RKO (cell line): ENCODE measurements at places on chromosomes 6 and 20.

GRCh38 chr6:128499079-128499731 is 21.2 kb downstream of the PTPRK start:
- no peak for DNase-seq

DNA sequence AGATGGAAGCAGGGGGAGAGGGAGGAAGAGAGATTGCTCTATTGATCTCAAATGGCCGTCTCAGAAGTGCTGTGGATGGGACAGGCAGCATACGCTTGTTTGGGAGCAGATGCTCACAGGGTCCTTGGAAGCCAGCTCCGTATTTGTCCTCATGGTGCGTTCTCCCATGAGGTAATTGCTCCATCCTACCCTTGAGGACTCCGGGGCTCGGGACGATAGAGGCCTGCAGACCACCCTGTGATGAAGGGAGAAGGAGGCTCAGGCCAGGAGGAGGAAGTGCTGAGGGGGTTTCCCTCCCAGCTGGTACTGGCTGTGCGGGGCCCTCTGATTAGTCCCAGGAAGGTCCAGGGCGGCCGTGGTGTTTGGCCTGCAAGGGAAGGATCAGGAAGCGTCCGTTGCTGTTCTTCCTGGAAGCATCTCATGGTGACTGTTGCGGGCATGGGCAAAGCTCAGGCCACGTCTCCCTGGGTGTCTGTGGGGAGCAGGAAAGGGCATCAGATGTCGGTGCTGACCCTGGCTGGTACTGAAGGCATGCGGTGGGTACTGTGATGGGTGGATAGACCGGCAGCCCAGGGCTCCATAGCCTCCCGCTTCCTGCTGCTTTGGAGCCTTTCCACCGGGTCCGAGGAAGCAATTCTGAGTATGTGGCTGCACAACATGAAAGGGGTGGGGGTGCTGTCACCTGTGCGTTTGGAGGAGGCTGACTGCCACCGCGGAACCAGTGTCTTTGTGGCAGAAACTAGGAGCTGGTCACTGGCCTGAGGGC is 158.3 kb downstream of the SYCP2 start:
- no peak for DNase-seq

GRCh38 chr6:157245436-157245835 is 77.9 kb downstream of the TMEM242 start:
- no peak for DNase-seq

DNA sequence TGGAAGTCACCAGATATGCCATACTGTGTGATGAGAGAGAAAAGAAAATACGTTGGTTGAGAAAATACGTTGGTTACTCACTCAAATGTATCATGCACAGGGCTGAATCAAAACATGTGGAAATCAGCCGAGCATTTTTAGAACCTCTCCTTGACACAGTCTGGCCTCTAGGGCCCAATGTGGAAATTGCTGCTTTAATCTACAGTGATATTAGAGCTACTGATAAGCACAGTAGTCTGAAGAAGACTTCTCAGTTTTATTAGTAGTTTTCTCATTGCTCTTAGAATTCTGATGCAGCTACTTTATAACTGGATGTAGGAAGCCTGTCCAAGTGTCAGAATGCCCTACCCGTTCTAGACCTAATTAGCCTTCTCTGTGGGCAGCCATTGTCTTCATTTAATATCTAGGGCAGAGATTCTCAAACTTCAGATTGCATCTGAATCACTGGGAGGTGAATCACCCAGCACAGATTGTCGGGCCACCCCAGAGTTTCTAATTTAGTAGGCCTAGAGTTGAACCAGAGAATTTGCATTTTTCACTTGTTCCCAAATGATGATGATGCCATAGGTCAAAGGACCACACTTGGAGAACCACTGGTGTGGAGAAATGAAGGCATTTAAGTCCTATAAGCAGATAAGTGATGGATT is 229.1 kb downstream of the PLCB1 start:
- DNase-seq: peak; percentile 19

GRCh38 chr6:139732451-139732850 is 358.0 kb upstream of the CITED2 start:
- no peak for DNase-seq

DNA sequence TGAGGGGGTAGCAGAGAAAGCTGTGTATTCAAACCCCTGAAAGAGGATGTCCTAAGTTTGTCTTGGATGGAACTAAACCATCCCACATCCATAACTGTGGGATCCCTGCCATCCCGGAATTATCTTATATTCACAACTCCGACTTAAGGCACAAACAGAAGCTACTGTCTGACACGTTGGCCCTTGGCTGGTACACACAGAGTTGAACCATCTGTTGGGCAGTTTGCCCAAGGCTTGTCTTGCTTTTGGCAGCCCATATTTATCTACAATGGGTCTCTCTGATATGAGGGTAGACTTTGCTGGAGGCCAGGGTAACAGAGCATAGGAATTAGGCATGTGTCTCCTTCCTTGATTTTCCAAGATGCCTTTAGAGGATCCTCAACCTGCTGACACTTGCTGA is 116.6 kb upstream of the PROKR2 start:
- no peak for DNase-seq

- DNase-seq: no peak
Observed at GRCh38 chr20:57433657-57434389, 42.6 kb downstream of the RBM38 start.

DNA sequence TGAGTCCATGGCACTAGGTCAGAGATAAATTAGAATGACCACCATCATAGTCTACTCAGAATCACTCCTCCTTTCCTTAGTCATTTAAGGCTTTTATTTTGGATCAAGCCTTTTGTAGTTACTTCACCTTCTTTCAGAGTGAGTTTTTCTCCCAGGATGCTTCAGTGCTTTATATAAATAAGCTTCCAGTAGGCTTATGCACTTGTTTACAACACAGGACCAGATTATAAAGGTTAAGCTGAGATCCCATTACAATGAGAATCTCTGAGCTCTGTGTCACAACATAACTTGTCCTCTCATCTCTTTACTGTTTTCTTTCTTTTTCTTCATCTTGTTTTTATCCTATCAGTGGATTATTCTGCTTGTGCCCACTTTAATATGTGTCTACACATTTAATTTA is 47.9 kb downstream of the CEP57L1 start:
- no peak for DNase-seq

DNA sequence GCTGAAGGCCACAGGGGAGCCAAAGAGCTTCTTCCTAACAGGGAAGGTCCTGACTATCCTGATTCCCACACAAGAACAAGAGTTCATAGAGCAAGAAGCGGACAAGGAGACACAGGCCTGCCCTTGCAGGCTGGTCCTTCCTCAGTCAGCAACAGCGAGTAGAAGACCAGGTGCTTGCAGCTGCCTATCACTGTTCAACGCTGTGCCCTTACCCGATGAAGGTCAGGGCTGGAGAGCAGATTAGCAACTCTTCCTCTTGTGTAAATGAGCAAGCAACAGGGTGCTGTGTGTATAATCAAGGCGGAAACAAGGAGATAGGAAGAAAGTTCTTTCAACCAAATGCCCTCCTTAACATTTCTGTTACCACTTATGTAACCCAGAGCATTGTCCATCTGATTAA is 115.3 kb upstream of the SPACA1 start:
- DNase-seq: no peak

DNA sequence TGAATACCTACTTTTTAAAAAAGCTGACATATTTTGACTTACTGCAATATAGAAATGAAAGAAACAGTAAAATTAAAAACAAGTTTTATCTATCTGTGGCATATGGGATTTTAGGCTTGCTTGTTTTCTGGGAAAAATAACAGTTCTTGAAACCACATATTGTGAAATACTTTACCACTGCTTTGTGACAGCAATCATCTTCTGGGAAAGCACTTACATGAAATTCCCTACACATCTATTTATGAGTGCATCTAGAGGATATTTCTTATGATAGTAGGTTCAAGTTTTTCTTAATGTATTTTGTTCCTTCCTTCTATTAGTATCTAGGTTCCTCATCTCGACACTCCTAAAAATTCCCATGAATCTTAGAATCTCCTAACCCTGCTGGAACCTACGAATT is 75.2 kb downstream of the STXBP5 start:
- no peak for DNase-seq

GRCh38 chr6:143745166-143746133 is 67.7 kb downstream of the PHACTR2 start:
- DNase-seq: no peak

DNA sequence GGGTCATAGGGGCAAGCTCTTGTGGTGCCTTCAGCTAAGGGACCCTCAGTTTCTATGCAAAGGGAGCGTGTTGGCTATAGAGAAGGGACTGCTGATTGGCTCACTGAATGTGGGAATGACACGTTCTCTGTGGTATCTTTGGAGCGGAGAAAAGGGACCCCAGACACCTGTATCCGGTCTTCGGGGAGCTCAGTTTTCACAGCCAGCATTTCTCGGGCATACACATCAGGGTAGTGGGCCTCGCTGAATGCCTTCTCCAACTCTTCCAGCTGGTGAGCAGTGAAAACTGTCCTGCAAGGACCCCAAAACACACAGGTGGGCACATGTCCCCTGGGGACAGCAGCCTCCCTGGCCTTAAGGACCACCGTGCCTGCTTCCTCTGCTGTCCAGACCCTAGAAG is 3.3 kb downstream of the VSX1 start:
- DNase-seq: no peak

DNA sequence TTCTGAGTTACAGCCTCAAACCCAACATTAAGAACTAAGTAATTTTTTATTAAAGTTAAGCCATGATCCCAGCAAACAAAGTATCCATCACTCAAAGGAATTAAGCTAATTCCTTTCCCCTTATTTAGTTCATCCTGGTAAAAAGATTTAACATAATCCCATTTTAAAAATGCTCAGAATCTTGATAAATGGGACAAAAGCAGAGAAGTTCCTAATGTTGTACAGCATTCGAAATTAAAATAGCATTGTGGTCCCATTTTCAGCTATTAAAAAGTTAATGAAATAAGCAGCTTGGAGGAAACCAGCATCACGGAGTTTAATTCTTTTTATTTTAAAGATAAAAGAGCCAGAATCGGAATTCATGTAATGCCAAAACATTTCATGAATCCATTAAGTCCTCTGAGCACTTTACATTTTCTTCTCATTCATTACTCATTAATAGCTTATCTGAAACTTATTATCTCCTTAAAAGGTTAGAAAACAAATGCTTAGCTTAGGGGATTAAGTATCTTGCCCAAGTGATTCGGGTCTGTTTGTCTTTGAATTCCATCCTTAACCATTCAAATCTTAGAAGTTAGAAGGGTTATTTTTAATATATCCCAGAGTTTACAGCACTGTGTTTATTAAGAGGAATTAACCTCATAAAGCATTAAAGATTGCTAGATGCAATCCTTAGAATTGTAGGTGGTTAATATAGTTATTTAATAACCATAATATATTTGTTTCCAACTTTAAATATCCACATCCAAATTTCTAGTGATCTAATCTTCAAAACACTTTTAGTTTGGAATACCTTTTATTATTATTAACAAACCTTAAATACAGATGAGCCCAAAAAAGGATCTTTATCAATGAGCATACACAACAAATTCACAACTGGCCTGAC is 11.2 kb downstream of the RBM39 start:
- no peak for DNase-seq

- DNase-seq: peak; percentile 20
Observed at GRCh38 chr20:13681248-13682125, 42.8 kb upstream of the TASP1 start.

GRCh38 chr6:55704421-55704820 is 125.4 kb upstream of the HMGCLL1 start:
- DNase-seq: peak; percentile 4

DNA sequence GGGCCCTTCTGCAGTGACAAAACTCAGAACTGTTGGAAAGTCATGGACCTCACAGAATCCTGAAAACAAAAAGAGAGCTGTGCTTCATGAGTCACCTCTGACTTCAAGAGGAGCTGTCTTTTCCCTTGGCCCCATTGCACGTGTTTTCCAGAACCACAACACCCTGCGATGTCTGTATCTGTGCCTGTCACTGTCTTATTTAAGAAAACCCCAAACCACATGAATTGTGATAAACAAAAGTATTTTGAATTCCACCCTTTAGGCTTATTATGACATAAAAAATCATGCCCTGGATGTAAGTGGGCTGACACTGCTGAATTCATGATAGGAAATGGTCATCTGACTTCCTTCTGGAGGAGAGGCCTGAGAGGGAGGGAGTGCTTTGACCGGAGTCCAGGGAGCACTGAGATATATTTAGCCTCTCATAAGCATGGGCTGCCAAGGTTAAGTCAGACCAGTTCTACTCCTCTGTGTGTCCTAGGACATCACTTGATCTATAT is 96.4 kb upstream of the DUSP22 start:
- DNase-seq: no peak

DNA sequence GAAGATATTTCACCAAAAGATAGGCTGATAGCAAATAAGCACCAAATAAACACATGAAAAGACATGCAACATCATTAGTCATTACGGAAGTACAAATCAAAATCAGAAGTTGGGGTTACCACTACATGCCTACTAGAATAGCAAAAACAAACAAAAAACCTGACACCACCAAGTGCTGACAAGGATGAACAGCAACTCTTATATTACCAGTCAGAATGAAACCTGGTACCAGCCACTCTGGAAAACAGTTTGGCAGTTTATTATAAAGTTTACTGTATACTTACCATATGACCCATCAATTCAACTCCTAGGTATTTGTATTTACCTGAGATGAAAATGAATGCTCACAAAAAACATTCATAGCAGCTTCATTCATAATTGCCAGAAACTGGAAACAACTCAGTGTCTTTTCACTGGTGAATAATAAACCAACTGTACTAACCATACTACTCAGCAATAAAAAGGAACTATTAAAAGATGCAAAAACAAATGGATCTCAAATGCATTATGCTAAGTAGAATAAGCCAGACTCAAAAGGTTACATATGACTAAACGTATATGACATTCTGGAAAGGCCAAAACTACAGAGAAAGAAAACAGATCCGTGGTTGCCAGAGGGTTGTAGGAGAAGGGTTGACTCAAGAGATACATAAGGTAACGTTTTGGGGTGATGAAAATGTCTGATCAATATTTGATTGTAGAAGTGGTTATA is 33.0 kb downstream of the NUP153 start:
- no peak for DNase-seq

- no peak for DNase-seq
Observed at GRCh38 chr6:10794239-10794638, 44.1 kb downstream of the MAK start.

DNA sequence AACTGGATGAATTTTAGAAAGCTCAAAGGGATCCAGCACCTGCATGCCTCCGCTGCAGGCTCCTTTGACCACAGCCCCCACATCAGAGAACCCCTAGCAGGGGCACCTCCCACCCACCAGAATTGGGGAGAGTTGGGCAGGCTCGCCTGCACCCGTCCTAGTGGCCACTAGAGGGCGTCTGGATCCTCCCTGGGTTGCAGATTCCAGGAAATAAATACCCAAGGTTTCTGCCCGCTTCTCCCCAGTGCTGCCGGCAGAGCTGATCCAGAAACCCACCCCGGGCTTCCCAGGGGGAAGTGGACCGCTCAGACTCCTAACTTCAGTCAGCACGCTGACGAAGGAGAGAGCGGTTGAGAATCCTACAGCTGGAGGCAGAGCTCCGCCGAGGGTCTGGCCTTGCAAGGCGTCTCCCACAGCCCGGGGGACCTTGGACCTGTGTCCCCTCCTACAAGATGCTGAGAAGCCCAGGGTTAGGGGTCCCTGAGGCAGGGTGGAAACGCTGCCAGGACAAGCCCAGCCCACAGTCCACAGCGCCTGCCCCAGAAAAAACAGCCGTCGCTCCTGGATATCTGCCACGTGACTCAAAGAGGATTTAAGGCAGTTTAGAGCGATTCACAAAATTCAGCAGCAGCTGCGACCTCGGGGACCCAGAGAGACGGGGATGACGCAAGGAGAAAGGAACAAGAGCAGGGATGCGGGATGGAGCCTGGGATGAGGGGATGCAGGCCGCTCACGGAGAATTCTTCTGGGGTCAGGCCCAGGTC is 32.6 kb upstream of the PHACTR3 start:
- peak; percentile 62 for DNase-seq
